ENCODE measurements at places on chromosomes 3 and 15.

DNA sequence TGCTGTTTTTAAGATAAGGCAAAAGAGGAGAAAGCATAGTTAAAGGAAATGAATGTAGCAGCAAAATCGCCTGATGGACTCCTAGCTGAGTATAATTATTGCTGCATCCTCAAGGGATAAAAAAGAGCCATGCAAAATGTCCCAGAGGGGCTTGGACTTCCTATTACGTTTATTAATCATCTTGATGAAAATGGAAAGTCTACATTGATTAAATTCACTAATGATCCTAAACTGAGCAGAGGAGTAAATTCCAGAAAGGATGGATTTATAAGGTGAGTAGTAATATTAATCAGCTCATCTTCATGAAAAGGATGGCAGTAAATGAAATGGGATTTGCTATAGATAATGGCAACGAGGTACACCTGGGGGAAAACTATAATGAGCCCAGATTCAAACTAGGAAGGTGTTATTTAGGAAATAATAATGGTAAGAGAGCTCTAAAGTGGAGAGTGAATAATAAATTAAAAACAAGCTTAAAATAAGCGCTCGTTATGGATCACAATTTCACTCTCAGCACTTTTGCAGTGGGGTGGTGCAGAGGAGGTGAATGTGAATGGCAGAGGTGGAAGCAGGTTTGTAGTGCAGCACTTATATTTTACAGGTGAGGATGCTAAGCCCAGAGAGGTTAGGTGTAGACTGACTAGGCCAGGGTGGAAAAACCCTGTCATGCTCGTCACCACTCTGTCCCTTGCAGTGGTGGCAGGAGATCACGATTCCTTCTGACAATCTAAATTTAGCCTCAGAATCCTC, 22.3 kb downstream of the IL5RA start:
- no peak for DNase-seq

DNA sequence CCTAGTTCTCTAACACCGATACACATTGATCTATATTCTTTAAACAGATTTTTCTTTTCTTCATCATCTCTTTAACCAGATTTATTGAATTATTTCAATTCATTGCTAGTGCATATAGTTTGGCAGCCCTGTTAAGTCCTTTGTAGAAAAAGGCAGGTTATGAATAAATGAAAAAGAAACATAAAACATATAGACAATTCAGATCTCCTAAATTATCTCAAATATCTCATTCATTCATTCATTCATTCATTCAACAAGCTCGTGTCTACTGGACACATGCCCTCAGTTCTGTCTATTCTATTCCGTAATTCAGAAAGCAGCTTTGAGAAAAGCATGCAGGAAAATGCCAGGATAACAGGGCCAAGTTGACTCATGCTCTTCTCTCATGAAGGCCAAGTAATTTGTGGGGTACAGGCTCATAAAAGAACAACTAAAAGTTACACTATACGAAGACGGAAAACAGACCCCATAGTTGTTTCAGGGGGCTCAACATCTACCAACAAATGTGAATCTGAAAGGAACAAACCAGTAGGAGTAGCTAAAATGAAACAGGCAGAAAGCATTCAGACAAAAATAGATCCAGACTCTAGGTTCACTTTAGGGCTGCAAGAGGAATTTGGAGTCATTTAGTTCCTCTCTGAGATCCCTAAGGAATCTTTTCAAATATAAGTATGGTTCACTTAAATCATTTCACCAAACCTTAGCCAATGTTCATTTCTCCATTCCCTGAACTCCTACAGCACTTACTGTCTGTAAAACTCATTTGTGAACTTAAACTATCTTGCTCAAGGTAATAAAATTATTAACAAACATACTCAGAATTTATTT, 7.5 kb downstream of the ZNF148 start:
- DNase-seq = no peak

GRCh38 chr3:124322966-124323365, 331.0 kb upstream of the ROPN1 start:
- DNase-seq = no peak

DNA sequence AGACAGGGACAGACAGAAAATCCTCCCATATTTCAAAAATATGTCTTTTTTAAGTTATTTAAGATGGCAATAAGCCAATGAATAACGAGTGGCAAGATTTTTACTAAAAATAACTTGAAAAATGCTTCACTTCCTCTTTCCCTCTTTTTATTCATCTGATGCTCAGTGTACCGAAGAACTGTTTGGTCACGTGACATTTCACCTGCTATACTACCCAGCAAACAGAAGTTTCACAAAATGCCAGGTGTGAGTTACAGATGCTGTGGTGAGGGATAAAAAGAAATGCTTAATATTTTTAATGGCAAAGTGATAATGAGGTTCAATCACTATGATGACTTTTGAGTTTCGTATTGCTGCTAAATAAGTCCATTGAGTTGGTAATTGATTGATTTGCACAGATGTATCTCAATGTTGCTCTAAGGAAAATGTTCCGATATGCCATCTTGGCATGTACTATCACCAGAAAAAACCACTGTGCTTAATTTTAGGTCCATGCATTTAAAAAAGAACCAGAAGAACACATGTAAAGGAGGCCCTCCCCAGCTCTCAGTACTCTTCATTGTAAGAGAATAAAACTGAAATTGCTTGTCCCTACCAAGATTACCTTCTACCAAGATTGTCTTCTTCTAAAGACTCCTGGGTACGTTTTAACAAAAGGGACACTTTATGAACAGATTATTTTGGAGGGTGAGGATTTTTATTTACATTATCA, 26.0 kb upstream of the SEC62 start:
- DNase-seq = no peak

DNA sequence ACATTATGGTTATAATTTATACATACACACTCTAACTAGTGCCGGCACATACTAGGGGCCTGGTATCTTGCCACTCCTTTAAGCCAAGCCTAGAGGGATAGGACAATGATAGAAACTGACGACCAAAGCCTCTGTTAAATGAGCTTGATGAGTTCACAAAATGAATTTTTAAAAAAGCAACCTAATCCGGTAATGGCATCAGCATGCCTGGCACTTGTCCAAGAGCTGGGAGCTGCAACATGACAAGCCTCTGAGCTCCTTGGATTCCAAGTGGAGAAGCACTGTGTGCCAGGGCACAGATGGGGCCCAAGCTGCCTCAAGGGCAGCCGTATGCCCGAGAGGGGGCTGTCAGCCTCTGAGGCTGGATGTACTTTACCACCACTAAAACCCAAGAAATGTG, 9.7 kb downstream of the ETV5 start:
- no peak for DNase-seq

- no peak for DNase-seq
These were observed 238.4 kb downstream of the NEK10 start for GRCh38 chr3:27130796-27131195.

DNA sequence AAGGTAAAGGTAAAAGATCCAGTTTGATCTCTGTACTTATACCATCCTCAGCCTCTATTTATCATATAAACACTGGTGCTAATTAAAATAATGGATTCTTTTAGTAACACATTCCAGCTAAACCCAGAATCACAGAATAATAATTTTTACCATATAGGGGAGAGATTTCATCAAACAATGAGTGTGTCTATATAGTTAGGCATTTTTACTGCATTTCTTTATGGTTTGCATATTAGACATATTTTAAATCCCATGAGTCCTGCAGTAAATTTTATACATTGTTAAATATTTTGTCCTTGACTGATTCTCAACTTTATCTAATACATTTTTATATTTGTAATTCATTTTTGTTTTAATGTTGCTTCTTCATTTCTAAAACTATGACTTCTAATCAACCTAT, 323.7 kb upstream of the AGTR1 start:
- DNase-seq = no peak

DNA sequence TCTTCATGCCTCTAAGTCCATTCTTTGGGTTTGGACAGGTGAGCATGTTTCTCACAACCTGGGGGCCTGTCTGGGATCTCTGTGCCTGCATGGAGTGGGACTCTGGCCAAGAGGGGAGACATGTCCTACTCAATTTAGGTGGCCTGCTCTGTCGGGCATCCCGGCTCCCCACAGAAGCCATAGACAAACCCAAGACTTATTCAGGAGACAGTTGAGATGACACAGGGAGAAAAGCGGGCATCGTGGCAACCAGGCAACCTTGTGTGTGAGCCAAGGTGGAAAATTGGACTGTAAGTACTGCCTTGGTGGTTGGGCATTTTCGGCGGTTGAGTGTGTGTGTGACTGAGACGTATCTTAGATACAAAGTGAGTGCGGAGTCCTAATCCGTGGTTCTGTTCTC, 40.5 kb downstream of the PPCDC start:
- no peak for DNase-seq

DNA sequence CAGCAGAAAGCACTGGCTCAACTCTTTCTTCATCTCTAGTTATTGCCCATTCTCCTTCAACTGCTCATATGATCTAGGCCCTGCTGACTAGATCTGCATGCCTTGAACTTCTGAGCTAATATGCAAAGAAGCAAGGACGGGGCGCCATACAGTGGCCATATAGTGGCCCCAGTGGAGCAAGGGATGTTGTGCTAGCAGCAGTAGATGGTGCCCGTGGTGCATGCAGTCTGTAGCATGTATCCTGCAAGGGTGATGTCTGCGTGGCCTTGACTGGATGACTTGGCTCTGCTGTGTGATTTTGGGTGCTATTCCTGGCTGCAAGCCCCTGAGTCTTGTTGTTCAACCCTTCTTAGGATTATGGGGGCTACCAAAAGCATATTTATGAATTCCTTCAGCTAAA, 12.2 kb upstream of the NMD3 start:
- no peak for DNase-seq

GRCh38 chr3:171827836-171828458, 15.2 kb upstream of the TMEM212 start:
- no peak for DNase-seq

DNA sequence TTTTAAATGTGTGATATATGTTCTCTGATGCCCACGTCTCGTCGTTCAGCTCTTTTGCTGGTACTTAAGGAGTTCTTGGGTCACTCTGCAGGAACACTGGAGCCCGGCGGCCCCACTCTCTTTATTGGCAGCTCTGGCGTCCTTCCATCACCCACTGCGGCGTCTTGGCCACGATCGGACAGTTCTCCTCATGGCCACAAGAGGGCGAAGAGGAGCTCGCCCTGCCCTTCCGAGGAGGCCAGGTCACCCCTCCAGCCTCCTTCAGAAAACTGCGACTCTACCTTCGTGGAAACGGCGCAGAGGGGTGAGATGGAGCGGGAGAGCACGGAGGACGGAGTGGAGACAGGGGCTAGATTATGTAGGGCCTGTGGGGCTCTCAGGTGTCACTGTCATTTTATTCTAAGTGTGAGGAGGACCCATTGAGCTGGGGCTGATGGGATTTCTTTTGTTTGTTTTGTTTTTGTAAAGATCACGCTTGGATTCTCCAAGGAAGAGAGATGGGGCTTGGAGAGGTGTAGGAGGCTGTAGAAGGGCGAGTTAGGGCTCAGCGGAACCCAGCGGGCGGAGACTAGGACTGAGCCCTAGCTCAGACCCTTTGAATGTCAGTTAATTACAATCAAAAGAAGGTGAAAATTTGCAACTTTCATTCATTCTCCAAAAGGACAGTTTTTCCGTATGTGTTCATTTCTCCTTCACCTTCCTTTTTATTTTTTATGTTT, 28.0 kb upstream of the GABRA5 start:
- DNase-seq = no peak

DNA sequence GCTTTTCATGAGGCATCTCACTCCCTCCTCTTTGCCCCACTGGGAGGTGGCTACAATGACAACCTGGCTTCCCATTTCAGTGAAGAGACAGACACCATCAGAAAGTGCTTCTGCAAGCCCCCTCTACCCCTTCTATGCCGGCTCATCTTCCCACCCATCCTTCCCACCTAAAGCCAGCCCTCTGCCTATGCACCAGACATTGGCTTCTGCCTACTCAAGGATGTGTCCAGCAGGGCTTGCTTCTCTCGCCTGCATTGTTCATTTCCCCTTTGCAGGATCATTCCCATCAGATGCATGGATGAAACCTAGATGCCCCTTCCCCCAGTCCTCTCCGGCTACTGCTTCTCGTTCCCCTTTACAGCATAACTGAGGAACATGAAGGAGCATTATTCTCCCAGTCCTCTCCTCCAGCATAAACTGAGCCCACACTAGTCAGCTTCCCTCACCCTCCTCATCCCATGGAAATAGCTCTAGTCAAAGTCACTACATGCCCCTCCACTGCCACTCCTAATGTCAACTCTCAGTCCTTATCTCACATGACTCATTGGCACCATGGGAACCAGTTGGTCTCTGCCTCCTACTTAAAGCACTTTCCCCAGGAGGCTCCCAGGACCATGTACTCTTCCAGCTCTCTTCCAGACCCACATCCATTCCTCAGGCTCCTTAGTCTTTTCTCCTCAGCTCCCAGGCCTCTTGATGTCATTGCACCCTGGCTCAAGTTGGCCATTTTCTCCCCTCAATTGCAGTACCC, 47.9 kb downstream of the TM2D3 start:
- DNase-seq = no peak

DNA sequence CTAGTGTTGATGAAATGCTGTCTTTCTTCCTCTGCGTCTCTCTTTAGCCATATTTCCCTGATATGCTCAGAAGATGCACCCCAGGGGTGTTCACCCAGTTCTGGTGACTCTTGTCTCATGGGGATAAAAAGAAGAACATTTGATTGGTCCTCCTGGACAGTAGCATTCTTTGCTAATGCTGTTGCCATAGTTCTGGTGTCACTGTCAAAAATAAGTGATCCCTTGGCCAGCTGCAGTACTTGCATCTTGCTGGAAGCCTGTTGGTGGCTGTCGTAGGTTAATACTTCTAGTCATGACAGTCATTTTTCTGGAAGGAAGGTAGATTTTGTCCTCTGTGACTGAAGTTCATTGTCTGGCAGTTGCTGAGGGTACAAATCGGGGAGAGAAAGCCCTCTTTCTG, 124.5 kb downstream of the UNC13C start:
- DNase-seq = no peak

GRCh38 chr3:71541313-71541712, 42.2 kb downstream of the FOXP1 start:
- no peak for DNase-seq

DNA sequence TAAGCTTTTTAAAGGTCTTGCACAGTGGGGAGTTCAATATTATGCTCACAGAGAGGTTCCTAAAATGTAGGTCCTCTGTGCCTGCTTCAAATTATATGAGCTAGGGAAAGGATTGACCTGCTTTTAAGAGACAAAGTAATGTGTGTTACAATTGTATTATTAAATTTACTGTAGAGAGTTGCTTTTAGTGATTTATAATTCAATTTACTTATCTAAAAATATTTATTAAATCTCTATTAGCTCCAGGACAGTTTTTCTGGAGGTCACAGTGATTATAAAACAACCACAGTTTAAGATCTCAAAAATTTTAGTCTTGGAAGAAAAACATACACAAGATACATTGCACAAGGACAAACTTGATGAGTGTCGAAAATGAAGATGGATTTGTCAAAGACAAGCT, 665.7 kb upstream of the ARPP21 start:
- DNase-seq = no peak

GRCh38 chr3:63876260-63876659, 12.6 kb downstream of the ATXN7 start:
- DNase-seq = no peak

- no peak for DNase-seq
These were observed 284.5 kb upstream of the CHRNA7 start for GRCh38 chr15:31745841-31746240.

DNA sequence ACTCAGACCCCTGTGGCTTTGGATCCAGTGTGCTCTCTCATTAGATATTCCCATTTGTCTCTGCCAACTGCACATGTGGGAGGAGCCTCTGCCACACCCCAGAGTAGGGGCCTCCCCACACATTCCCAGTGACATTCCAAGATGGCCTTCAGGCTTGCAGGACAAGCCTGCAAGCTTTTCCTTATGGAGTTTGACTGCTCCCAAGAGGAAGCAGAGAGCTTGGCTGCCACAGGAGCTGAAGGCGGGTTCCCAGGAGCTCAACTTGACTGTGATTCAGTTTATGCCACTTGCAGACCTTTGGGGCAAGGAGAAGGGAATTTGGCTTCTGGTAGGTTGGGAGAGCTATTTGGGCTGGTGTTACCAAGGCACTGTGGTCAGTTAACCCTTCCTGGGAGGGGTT, 22.5 kb upstream of the EPHB1 start:
- no peak for DNase-seq
